ENCODE measurements at places on chromosomes 2 and 18. TPM values are rescaled to one million over a fixed set of nuclear protein-coding genes. Genes with fewer than 3 reads are reported as not detected.

The CCL20 gene
- total RNA-seq = not detected

DNA sequence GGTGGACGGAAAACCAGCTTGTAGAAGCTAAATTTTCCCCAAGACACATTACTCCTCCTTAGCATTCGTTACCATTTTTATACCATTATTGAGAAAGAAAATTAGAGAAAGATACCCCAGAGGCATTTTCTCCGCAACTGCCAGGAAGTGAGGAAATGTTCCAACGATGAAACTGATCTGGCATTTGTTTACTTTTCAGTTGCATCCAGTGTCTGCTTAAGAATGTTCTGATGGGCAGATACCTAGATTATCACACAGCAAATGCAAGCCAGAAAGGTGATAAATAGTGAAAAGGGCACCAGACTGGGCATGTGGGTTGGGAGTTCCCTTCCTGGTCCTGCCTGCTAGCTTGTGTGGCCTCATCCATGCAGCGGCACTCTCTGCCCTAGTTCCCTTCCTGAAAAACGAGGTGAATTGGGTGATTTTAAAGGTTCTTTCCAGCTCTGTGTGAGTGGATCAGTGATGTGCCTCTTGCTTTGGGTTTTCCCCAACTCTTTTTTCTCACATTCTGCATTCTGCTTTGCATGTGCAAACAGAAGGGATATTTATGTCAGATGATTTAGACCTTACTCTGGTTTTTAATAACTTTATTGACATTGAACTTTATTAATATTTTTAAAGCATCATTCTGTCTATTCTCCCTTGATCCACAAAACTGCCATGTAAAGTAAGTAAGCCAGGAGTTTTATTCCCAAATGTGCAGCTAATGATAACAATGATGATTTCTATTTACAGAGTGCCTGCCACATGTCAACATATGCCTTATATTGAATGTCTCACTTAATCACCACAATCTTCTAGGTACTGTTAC lies 139.6 kb downstream of the INSIG2 start:
- DNase-seq = no peak

DNA sequence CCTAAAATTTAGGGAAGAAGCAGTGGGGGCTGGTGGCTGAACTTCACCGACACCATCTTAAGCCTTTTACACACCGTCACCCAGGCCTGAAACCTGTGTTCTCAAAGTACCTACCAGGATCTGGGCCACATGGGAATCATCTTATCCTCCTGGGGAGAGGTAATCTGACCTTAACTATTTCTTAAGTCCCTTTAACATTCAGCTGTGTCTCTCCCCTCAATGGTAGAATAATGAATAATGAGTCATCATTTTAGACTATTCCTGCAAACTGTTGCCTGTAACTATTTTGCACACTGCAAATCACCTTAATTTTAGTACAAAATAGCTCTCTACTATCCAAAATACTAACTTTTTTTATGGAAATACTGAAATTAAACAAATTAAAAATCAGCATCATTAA lies 149.4 kb upstream of the KLF7 start:
- no peak for DNase-seq

The DCDC2C gene
- total RNA-seq = not detected

DNA sequence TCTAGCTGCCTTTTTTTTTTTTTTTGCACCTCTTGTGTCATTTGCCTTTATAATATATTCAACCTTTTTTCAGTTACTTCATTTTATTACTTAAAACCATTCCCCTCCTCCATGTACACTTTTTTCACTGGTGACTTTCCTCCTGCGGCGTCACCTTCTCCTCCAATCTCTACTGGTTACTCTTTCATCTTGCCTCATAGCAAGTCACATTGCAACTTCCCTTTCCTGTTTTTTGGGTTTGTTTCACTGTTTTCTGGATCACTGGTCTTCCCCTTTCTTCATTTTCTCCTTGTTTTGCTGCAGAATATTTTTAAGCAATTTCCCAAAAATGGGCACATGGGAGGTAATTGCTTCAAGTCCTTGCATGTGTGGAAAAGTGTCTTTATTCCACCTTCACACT lies 37.7 kb upstream of the GPR155 start:
- DNase-seq = no peak

The FBXO36 gene
- 3.9 TPM for total RNA-seq

DNA sequence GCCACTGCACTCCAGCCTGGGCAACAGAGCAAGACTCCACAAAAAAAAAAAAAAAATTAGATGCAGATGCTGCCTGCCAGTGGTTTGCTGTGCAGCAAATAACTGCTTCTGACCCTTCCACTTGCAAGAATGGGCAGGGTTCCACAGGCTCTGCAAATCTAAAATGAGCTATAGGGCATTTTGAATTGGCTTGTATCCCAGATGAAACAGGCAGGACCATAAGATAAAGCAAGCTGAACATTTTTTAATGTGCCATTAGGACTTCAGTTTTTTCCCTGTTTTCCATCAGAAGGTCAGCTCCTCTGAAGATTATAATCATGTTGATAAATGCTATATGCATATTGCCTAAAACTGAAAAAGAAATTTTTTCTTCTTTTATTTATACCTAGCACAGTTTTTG lies 15.7 kb upstream of the FZD7 start:
- DNase-seq = no peak

DNA sequence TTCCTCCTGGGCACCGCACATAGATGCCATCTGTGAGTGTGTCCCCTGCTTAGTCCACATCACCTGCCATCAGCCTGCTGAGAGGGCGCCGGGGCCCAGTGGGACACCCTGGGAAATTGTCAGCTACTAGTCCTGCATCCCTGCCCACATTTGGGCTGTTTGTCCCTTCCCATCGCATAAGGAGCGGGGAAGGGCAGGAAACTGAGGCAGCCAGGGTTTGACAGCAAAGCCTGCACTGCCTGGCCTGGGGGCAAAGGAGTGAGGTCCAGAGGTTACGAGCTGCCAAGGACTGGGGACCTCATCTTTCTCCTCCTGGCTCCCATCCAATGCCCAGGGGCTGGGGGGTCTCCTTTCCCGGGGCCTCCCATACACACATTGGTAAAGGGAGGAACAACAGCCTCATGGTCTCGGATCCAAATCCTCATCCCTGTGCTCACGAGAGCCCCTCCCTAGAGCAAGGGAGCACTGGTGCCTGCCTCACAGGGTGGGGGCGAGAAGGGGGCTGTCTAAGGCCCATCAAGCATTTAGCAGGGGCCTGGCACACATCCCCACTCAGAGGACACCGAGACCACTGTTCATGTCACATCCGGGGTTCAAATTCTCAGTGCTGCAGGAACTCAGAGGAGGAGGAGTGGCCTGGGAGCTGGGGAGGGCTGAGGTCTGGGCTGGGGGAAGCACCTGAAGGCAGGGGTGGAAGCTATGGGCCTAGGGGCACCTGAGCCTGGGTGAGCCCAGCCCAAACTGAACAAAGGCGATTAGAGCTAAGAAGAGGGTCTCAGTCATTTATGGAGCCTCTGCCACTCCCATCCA lies 113.8 kb downstream of the SMAD7 start:
- DNase-seq = no peak

GRCh38 chr2:160096409-160096808 lies 34.0 kb upstream of the PLA2R1 start:
- DNase-seq = no peak

- DNase-seq = no peak
Measured at GRCh38 chr18:35776473-35776872, 194.9 kb downstream of the GALNT1 start.

The NGEF gene
- 17.8 TPM for total RNA-seq

The KCNE4 gene
- total RNA-seq = 0.21 TPM

DNA sequence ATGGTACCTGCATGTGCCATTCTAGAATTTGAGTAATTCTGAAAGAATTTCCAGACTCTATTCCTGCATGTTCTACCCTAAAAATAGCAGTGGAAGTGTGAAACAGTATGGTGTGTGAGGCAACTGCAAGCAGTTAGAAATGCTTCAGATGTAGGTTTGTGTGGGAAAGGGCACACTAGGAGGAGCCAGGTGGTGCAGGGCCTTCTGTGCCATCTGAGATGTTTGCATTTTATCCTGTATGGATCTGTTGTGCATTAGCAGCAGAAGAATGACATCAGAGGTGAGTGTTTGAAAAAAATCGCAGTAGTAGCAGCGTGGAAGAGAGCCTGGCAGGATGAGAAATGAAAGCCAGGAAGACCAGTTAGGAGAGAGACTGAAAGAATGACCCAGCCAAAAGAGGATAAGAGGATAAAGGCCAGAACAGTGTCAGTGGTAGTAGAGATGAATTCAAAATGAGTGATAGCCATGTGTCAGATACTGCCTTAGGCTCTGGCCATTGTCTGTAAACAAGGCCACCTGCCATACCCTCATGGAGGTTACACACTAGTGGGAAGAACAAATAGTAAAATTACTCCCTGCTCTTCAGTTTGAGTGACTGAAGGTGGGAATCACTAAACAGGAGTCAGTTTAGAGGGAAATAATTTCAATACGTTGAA lies 142.2 kb downstream of the PKP4 start:
- DNase-seq = no peak

DNA sequence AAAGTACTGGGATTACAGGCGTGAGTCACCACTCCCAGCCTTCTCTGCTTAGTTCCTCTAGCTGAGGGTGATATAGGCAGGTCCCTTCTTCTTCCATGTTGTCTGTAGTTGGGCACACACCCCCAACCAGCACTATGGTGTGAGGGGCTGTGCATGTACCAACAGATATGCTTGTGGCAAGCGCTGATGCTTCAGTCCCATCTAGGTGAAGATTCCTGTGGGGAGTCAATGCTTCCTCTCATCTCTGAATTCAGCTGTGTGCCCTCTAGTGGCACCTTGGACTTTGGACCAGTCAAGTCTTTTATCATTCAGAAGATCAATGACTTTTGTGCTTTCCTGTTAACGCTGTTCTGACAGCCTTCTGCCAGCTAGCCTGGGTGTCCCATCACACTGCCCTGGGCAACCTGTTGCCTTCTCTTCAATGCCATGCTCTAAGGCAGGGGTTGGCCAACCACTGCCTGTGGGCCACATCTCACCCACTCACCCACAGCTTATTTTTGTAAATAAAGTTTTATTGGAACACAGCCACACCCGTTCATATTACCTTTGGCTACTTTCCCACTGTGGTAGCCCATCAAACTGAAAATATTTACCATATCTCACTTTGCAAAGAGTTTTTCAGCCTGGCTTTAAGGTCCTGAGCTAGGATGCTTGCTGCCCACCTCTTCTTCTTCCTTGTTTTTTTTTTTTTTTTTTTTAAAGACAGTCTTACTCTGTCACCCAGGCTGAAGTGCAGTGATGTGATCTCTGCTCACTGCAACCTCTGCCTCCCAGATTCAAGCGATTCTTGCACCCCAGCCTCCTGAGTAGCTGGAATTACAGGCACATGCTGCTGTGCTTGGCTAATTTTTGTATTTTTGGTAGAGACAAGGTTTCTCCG lies 51.0 kb downstream of the NPAS2 start:
- DNase-seq = no peak

The ZAP70 gene
- total RNA-seq = 0.54 TPM

The TBC1D8 gene
- 139 TPM for total RNA-seq

The SERPINB7 gene
- not detected for total RNA-seq
